ENCODE measurements at places on chromosomes 1 and 21.
A peak's percentile ranks its signal among the peaks of the same experiment; 100 is the strongest.

- DNase-seq: no peak
These were observed 2.4 kb upstream of the POGZ start for GRCh38 chr1:151461694-151462093.

DNA sequence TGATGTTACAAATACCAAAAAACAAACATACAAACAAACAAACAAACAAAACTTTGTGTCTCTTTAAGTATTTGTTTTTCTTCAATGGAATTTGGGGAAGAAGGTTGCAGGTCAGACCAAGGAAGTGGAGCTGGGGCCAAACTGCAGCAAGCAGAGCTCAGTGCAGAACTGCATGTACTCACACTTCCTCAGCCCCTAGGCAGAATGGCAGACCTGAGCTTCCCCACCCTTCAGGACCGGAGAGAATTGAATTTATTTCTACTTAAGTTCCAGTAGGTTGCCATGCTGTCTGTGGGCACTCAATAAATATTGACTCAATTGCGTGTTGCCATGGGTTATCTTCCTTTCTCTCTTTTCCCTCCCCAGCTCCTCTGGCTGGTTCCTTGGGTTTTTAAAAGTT, 173.6 kb downstream of the PTGER3 start:
- no peak for DNase-seq

DNA sequence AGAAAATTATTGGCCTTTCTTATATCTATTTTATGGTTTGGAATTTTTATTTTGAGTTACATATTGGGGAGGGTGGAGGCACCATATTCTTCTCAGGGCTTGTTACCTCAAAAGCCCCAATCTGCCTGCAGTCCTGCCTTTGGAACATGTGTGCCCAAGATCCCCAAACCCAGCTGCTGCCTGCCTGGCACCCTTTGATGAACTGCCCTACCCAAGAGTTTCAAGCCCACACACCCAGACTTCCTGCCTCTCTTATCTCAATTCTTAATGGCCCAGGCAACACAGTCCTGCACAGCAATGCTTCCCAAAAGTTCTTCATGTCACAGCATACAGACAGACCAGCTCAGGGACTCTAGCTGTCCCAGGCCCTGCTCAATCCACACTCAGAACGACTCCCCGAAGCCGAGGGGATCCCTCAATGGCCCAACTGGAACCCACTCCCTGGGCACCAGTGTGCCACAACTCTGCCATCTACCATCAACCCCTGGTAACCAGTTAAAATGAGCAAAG, 19.2 kb downstream of the OLFML2B start:
- DNase-seq: no peak

GRCh38 chr21:43936247-43936967, 71.4 kb downstream of the AGPAT3 start:
- no peak for DNase-seq

DNA sequence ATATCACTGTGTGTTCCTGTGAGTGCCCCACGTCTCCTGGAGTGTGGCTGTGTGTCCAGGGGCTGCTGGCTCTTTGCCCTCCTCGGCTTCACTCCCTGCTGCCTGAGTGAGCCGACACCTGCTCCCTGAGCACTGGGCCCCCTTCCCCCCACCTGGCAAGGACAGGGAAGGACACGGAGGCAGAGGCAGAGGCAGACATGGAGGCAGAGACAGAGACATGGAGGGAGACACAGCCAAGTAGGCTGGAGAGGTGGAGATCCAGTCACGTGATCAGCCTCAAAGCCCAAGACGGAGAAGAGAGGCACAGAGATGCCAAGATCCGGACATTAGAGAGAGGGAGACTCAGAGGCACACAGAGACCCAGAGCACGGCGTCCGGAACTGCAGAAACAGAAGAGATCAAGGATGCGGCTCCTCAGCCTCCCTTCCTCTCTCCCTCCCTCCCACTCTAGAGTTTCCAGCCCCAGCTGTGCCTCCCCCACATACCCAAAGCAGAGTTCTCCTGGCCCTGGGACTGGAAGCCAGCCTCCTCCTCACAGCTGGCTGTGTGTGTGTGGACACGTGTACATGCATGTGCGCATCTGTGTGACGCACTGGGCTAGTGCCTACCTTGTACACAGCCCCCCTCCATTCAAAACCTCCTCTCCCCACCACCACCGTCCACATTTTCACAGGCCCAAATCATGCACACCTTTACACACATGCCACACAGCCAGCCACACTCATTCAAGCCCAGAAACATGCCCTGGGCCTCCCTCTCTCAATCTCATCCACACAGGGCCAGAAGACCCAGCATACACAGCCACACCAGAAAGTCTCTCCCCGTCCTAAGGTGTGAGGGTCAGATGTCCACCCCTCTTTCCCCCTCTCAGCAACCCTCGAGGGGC, 39.1 kb upstream of the WASF2 start:
- DNase-seq: peak; percentile 89

- DNase-seq: peak; percentile 22
These were observed 34.8 kb upstream of the HOOK1 start for GRCh38 chr1:59779949-59780348.

- no peak for DNase-seq
These were observed 73.1 kb upstream of the USP24 start for GRCh38 chr1:55288245-55288644.

DNA sequence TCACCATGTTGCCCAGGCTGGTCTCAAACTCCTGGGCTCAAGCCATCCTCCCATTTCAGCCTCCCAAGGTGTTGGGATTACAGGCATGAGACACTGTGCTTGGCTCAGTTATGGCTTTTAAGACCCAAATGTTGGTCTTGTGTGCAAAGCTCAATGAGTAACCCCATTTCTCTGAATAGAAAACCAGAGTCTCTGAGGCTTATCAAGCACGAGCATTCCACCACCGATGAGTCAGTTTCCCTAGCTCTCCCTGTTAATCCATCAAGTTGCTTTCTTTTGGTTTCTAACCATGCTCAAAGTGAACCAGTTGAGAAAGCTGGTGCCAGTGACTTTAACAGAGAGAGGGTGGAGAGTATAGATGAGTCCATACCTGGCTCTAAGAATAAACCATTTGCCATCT, 350.9 kb upstream of the ADGRL2 start:
- DNase-seq: peak; percentile 60

DNA sequence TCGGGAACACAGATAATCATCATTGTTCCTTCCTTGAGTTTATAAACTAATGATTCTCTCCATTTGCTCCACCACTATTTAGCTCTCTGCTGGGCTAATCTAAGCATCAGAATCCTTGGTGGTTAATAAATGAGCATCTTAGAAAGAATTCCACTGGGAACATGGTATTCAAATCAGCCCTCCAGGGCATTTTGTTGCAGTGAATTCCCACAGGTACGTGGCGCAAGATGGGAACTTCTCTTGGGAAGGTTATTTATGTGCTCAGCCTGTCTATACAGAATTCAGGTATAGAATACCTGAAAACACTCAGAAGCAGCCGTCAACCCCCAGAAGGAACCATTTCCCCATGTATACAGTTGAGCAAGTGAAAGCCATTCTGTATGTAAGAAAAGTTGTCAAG, 131.5 kb downstream of the NTNG1 start:
- no peak for DNase-seq

GRCh38 chr1:58597996-58598395, 20.9 kb upstream of the TACSTD2 start:
- no peak for DNase-seq

DNA sequence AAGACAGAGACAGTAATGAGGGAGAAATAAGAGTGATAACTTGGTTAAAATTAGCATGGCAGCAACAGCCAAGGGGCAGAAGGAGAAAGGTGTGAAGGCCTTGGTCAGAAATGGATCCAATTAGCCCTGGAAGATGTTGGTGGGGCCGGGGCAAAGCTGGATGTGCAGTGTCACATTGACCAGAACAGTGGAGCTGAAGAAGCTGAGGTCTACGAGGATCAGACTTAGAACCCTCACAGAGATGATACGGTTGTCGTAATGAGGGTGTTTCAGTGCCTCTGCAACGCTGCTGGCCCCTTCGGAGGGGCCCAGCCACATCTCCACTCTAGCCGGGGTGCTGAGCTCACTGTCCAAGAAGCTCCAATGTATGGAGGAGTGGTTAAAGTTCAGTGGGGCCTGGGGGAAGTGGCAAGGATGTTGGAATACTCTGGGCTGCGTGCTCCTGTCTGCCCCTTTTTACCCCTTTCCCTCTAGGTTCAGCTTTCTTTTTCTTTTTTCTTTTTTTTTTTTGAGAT, 14.2 kb downstream of the SH2D2A start:
- no peak for DNase-seq

- peak; percentile 61 for DNase-seq
These were observed 41.9 kb upstream of the PLA2G5 start for GRCh38 chr1:20028125-20028524.

DNA sequence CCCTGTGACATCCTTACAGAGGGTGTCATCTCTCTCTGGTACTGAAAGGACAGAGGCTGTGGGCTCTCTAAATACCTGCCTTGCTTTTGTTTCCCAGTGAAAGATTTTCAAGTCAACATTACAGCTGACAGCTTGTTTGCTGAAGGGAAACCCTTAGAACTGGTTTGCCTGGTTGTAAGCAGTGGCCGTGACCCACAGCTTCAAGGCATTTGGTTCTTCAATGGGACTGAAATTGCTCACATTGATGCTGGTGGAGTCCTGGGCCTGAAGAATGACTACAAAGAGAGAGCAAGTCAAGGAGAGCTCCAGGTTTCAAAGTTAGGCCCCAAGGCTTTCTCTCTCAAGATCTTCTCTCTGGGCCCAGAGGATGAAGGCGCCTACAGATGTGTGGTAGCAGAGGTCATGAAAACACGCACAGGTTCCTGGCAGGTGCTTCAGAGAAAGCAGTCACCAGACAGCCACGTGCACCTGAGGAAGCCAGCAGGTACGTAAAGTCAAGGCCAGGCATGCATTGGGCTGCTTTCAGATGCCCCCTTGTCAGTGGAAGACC, 11.8 kb downstream of the CD101 start:
- DNase-seq: no peak

DNA sequence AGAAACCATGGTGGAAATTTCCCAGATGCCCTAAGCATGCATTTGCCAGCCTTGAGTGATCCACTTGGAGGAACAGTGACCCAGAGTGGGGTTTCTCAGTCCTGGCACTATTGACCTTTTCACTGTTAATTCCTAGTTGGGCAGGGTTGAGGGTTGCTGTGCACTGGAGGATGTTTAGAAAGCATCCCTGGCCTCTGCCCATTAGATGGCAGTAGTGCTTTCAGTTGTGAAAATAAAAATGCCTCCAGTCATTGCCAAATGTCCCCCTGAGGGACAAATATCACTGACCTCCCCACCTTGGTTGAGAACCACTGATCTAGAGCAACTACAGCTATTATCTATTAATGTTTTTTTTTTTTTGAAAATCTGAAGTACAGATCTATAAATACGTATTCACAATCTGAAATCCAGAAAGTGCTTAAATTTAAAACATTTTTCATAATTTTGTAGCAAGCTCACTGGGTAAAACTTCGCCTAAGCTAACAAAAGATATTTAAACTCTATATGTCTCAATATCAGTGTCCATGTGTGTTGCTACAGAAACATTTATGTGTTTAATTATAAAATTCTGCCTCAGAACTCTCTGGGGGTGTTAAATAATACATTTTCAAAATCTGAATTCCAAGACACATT, 27.3 kb downstream of the F3 start:
- no peak for DNase-seq

DNA sequence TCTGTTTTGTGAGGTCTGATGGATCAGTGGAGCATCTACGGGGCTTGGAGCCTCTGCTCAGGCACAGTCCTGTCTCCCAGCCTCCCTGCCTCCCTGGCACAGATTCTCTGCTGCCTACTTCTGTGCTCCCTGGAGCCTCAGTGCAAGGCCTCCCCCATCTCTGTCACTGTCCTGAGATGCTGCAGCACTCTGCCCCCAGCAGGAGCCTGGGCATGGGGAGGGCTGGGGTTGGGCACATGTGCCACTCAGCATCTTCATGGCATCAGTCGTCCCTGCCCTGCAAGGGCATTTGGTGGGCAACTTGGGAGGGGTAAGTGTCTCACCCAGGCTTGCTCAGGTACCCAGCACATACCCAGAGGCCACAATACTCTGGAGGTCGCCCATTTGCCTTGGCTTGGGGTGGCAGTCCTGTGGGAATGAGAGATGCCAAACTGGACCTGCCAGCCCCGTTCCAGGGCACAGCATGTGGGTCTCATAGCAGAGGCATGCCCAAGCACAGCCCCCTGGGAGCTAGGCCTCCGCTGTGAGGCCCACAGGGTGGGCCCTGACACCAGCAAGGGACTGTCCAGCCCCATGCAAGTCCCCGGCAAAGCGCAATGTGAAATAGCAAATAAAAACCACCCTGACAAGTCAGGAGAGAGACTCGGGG, 28.7 kb downstream of the PADI3 start:
- no peak for DNase-seq

DNA sequence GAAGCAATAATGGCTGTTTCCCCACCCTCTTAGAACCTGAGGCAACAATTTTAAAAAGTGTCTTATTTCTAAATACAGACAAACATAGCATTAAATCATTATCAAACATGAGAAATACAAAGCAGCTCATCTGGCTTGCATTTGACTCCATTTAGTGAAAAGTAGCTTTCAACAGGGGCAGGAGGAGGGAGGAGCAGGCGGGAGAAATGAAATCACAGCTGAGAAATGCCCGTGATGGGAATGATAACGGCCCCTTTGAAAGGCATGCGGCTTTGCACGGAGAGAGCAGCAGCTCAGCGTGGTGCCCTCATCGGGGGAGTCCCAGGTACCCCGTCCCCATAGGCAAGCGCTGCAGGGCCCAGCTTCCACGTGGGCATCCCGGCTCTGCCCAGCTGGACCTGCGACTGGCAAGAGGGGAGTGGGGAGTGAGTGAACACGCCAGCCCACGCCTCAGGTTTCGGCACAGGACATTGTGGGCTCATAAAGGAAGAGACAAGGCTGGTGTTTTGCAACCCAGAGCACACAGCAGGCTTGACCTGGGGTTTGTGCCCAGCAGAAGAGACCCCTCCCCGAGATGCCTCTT, 134.6 kb downstream of the NPHP4 start:
- DNase-seq: no peak

DNA sequence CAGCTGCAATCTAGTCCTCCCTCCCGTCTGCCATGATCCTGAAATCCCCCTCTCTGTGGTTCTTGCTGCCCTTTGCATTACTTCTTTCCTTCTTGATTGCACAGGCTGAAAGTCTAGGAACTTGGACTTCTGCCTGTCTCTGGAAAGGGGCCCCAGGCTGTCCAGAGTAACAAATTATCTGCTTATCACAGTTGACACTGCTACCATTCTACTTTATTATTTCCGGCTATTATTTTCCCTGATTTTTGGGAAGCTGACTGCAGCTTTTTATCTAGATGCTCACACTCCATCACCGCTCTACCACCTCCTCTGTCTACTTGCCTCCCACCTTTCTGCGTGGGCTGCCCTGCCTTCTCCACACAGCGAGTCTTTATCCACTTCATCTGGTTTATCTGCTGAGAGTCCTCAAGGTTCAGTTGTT, 202.1 kb upstream of the PLXNA2 start:
- peak; percentile 12 for DNase-seq

DNA sequence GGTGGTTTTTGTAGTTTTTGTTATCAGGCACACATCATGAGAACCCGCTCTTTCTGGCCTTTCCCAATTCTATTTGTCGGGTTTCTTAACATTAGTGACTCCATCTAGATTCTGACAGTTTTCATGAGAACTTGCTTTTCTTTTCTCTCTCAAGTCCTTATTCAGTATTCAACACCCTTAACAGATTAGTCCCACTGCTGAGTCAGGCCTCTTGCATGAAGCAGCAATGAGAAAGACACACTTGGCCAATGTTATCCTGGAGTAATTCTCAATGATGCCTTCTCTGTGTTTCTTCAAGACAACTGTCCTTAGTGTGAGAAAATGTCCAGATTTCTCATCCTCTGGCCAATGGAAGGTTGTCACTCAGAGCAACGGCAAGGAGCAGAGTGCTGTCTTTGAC, 11.3 kb downstream of the FMO2 start:
- no peak for DNase-seq

Data from amniotic epithelial cell (primary cell).